ENCODE measurements at places on chromosomes 6 and 20.

DNA sequence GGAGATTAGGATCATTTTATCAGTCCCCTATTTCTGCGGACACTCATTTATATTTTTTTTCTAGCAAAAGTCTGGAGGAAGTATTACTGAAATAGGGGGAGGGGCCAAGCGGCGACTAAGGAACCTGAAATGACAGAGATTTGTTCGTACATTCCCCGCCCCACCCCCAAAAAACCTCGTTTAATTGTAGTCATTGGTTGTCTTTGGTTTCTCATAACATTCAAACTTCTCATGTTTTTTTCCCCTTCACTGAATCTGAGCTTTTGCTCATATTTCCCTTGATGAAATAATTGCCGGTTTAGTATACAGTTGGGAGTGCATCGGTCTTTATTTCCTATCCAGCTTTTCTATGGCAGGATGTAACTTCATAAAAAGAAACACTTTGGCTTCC lies 768 bp upstream of the FYN start:
- H3K27ac ChIP-seq, result peak overlapping the region; percentile 87
- peak overlapping the region; percentile 84 for H3K4me3 ChIP-seq
- H3K4me1 ChIP-seq, result peaks cover 8% of the 10 kb centered on the region
- peaks cover 17% of the 10 kb centered on the region for H3K36me3 ChIP-seq
- DNase-seq, result no peak

- DNase-seq, result no peak
- no peak overlapping the region for H3K27ac ChIP-seq
- H3K4me1 ChIP-seq, result no peaks in the 10 kb centered on the region
- H3K4me3 ChIP-seq, result no peak overlapping the region
- H3K27me3 ChIP-seq, result no peaks in the 10 kb centered on the region
Observed at GRCh38 chr6:52187098-52187497, 923 bp downstream of the IL17A start.

DNA sequence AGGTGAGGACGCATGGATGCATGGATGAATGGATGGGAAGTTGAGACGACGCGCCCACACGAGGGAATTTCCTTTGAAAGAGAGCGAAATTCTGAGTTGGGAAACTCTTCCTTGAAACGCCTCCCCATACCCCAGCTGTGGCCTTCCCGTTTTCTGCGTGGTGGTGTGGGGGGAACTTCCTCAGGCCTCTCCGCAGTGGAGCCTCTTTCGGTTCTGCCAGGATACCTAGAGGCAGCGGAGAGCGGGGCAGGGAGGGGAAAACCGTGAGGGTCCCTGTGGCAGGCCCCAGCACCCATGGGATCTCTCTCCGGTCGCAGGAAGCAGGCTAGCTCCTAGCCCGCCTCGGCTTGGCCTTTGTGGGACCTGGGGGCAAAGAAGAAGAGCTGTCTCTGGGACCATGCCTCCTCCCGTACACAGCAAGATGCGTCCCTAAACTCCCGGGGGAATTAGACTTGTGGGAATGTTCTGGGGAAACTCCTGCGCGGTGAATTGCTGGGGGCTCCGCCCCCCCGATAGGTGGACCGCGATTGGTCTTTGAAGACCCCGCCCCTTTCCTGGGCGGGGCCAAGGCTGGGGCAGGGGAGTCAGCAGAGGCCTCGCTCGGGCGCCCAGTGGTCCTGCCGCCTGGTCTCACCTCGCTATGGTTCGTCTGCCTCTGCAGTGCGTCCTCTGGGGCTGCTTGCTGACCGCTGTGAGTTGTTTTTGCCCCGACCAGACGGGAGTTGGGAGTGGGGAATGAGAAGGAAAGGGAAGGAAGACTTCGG lies at the start of gene CD40:
CD40 (plus strand) TSS at position 611 of the 764 bp plus-strand sequence; CDS start at position 641, 30 bp downstream.
- peaks cover 3% of the 10 kb centered on the region for H3K4me1 ChIP-seq
- peak; percentile 82 for DNase-seq
- H3K27ac ChIP-seq, result no peak within 1 kb of the TSS
- H3K27me3 ChIP-seq, result no peaks in the 10 kb centered on the region
- H3K4me3 ChIP-seq, result peak within 1 kb of the TSS; percentile 24

GRCh38 chr6:11419763-11420453 lies 117.6 kb upstream of the TMEM170B start:
- no peak for DNase-seq
- no peaks in the 10 kb centered on the region for H3K27me3 ChIP-seq
- no peak overlapping the region for H3K4me3 ChIP-seq
- H3K4me1 ChIP-seq, result no peaks in the 10 kb centered on the region

- H3K36me3 ChIP-seq, result no peaks in the 10 kb centered on the region
- no peak overlapping the region for H3K27ac ChIP-seq
- H3K4me3 ChIP-seq, result no peak overlapping the region
Observed at GRCh38 chr20:47861116-47861515, 75.8 kb upstream of the SULF2 start.

Measured in neuronal stem cell (in vitro differentiated cells).